ENCODE measurements at places on chromosomes 1 and 21.
A peak's percentile ranks its signal among the peaks of the same experiment; 100 is the strongest.

- DNase-seq: no peak
These were observed 121.7 kb upstream of the COL11A1 start for GRCh38 chr1:103230061-103230460.

DNA sequence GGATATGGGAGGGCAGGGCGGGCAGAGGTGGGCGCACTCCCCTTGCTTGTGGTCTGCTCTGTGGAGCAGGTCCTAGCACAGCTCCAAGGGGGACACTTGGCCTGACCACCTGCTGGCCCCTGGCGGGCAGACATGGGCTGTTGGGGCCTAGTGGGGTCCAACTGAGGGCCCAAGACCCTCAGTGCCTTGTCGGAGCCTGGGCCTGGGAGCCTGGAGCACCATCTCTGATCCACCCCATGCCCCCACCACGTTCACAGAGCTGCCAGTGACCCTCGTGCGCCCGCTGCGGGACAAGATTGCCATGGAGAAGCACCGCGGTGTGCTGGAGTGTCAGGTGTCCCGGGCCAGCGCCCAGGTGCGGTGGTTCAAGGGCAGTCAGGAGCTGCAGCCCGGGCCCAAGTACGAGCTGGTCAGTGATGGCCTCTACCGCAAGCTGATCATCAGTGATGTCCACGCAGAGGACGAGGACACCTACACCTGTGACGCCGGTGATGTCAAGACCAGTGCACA is 70.6 kb downstream of the OBSCN start:
- DNase-seq: no peak

- no peak for DNase-seq
These were observed 62.4 kb downstream of the BACH1 start for GRCh38 chr21:29360799-29361765.

DNA sequence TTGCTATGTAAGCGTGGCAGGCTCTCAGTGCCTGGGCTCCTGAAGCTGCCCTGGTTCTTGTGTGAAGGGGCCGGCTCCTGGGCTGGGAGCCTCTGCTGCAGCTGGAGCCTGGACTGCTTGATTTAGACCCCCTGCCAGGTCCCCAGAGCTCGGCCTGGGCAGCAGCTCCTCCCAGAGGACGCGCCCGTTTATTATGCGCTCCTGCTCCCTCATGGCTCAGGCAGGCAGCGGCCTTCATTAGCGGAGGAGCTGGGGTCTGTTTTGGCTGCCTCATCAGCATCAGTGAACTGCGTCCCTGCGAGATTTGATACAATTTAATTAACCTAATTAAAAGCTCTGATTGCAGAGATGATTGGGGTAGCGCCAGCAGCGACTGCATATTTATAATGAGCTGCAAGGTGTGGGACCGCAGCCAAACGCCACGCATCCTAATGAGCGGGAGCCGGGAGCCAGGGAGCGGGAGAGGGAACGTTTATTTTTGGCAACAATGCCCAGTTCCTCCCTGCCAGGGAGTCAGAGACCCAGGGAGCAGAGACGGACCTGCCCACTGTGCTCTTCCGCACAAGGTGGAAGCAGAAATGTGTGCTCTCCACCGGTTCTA is 16.6 kb downstream of the UTP11 start:
- no peak for DNase-seq

- DNase-seq: no peak
These were observed 80.3 kb downstream of the SSBP3 start for GRCh38 chr1:54325703-54326461.

DNA sequence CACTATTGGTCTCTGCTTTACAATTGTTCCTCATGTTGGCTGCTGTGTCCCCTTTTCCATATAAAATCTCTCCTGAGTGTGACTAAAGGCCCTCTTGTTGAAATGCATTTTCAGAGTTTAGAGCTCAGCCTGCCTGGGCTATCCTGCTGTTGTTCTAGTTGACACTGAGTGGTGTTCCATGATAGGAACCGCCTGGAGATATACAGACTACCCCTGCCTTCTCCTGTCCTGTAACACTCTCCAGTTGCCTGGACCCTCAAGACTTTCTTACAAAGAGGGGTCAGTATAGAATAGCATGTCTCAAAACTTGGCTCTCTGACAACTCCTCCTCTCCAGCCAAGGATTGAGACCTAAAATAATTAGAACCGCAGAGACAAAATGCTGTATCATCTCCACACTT is 152.0 kb upstream of the POU3F1 start:
- no peak for DNase-seq

GRCh38 chr1:215845234-215845891 is 278.3 kb downstream of the KCTD3 start:
- DNase-seq: no peak

- no peak for DNase-seq
These were observed 339.0 kb downstream of the DSCAM start for GRCh38 chr21:40507978-40508377.

GRCh38 chr1:92990828-92991227 is 29.6 kb upstream of the DIPK1A start:
- DNase-seq: no peak

- peak; percentile 51 for DNase-seq
These were observed 1.2 kb upstream of the TRAPPC3 start for GRCh38 chr1:36150296-36151133.

GRCh38 chr1:111334169-111334568 is 43.5 kb downstream of the CHIA start:
- DNase-seq: peak; percentile 15
